ENCODE measurements at places on chromosomes 11 and 22. TPM values are rescaled to one million over a fixed set of nuclear protein-coding genes. Genes with fewer than 3 reads are reported as not detected.

DNA sequence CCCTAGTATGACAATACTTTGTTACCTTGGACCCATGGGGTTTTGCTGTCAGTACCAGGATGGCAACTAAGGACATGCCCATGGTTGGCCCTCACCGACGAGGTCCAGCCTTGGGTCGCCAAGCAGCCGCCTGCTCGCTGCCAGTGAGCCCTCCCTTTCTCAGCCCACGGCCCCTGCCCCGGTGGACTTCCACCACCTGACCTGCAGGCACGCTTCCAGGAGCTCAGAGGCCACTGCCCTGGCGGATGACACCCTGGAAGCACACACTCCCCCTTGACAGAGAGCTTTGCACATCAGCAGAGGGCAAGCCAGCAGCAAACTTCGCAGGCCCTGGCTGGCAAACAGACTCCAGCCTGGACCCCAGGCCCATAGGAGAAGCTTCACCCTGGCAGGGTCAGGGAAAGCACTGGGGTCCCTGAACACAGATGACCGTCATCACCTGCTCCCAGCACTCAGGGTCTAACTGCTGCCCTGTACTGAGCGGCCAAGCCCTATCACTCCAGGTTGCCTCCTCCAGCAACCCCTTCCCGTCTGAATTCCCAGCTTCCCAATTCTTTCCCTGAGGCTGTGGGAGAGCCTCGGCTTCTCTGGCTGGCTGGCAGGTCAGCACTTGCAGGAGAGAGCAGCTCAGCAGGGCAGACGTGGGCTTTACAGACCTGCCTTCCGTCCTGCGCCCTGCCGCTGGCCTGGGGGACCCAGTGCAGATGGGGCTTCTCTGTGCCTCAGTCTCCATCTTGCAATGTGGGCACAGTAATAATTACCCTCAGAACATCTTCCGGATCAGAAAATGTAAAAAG lies 2.7 kb upstream of the PPARA start:
- DNase-seq, result peak; percentile 69

DNA sequence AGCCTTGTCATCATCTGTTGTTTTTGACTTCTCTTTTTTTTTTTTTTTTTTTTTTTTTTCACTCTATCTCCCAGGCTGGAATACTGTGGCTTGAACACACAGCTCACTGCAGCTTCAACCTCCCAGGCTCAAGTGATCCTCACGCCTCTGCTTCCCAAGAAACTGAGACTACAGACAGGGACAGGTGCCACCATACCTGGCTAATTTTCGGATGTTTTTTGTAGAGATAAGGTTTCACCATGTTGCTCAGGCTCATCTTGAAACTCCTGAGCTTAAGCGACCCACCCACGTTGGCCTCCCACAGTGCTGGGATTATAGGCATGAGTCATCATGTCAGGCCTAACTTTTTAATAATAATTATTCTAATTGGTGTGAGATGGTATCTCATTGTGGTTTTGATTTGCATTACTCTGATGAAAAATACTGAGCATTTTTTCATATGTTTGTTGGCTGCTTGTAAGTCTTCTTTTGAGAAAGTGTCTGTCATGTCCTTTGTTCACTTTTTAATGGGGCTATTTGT lies 51.3 kb upstream of the OR9G4 start:
- no peak for DNase-seq

GRCh38 chr22:17772249-17772957 lies 1.9 kb downstream of the BID start:
- no peak for DNase-seq

DNA sequence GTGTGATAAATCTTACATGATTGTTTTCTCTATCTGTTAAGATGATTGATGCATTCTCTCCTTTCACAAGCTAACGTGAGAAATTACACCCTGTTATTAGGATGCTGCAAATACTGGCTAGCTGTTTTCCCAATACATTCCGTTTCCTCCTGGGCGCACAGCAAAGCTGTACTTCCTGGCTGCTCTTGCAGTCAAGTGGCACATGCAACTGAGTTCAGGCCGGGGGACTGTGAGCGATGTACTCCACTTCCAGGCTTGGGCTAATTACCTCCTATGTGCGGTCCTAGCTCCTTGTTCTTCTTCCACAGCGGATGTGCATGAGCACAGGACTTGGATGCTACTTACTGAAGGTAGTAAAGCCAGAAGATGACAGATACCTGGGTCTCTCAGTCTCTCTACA lies 234.9 kb upstream of the SESN3 start:
- no peak for DNase-seq

GRCh38 chr11:14551380-14551779 lies 31.2 kb upstream of the PSMA1 start:
- no peak for DNase-seq

DNA sequence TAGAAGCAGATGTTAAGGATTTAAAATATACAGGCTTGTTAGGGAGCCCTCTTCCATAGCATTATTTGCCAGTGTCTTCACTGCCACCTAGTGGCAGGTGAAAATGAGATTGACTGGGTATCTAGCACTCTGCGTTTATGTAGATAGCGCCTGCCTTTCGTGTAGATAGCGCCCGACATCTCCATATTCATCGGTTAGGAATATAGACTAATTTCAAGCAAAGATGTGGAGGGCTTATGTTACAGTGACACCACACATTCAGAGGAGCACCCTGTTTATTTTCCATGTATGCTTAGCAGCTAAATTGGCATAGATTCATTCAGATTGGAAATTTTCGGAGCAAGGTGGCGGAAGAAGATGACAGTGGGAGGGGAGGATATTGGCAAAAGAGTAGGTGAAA lies 72.0 kb downstream of the SLC5A12 start:
- DNase-seq, result no peak

DNA sequence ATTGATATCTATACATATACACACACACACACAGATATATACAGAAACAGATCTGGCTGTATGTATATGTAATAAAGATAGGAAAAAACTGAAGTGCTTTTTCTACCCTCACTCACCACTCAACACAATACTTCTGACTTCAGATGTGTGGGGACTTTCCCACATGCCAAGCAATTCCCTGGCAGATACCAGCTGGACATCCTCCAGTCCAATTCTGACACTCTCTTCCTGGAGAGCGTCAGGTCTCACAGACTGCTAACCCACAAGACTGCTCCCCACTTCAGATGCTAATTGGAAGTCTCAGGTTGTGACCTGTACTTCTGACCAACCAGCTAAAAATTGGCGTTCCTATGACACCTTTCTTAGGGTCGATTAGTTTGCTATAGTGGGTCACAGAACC lies 140.6 kb downstream of the ATG16L2 start:
- no peak for DNase-seq

DNA sequence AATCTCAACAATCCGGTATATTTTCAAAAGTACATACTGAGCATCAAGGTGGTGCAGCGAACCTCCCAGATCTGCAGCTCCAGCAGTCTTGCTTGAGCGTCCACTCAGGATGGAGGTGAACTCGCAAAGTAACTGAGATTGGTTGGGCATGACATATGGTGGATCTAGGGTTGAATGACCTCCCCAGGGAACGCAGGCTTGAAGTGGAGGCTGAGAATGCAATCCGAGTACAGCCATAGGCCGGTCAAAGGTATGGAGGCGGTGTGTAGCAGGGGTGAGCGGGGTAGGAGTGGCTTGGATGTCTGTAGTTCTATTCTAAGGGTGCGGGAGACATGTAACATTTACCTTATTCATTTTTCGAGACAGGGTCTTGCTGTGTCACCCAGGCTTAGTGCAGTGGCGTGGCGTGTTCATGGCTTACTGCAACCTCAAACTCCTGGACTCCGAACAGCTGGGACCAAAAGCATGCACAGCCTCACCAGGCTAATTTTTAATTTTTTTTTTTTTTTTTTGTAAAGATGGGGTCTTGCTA lies 631 bp upstream of the C22orf39 start:
- DNase-seq, result no peak

DNA sequence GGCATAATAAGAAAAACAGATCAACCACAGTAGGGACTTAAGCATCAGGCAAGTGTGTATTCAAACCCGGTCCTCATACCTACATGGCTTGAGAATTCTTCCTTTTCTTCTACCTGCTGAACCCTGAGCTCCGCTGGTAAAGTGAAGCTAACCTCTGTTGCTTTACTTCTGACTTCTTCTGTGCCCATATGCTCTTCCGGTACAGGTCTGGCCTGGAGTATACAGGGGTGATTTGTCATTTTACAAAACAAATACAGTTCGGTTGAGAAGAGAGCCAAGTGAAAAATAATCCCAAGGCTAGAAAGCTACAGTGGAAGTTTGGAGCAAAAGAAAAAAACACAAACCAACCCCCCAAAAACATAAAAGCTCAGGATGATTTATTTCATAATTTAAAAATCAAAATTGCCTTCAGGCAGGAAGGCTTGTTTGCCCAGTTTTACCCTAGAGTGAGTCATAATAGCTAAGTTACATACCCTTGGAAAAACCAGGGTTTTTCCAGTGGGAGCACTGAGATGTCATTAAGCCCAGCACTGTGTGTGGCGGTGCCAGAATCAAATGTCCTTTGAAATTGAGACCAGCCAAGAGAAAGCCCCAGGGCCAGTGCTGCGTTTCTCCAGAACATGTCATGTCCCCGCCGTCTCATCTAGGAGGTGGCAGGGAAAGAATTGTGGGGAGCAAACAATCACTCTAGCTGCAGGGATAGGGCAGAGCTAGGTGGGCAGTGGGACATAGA lies 305.5 kb upstream of the ISX start:
- DNase-seq, result no peak

DNA sequence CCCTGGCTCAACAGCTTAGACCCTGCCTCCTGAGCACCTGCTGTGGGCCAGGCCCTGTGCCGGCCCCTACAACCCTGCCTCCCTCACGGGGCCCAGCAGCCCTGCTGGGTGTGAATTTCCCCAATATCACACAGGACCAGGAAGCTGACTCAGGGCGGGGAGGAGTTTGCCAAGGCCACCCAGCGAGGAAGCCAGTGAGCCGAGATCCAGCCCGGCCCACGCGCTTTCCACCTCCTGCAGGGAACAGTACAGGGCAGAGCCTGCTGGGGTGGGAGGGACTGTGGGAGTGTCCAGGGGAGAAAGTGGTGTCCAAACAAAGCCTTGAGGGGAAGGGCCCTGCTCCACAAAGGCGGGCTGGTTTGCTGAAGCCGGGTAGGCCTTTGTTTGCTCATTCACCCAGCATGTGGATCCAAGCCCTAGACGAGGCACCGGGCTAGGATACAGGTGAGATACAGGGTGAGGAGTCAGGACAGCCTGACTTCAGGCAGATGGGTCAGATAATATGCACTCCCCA lies 26.8 kb downstream of the RPL3 start:
- peak; percentile 92 for DNase-seq

- DNase-seq, result no peak
Observed at GRCh38 chr22:48980409-48980808, 847.3 kb downstream of the BRD1 start.

GRCh38 chr22:43296276-43296902 lies 46.8 kb downstream of the SCUBE1 start:
- DNase-seq, result no peak

DNA sequence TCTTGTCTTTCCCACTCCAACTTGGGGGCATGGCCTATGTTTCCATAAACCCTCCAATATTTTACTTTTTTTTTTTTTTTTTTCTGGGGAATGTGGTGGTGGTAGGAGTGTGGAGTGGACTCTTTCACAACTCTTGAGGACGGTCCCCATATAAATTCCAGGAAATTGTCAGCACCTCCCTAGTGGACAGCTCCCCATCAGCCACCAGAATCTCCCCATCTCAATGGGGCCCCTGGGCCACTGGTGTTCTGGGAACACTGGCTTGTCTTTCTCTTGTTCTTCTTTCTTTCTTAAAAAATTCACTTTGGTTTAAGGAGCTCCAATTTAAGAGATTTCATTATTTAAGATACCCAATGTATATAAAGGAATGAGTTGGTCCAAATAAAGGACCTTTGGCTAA lies 74.1 kb downstream of the ADM start:
- no peak for DNase-seq

DNA sequence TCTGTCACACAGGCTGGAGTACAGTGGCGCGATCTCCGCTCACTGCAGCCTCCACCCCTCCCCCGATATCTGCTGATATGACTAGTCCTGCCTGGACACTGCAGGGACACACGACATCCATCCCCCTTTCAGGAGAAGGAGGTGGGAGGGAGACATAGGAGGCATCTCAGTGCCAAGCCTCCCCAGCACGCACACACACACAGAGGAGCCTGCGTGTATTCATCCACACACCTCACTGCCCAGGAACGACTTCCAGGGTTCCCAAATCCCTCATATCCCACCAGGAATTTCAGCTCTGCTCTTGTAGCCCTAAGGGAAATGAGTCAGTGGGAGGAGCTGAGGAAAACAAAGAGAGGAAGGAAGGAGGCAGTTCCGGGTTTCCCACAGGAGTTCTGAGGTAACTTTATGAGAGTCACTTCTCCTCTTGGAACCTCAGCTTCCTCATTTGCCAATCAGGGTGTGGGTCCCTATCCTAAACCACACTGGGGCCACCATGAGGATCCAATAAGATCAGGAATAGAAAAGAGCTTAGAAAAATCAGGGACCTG lies 37.2 kb upstream of the ACER3 start:
- no peak for DNase-seq

- no peak for DNase-seq
Observed at GRCh38 chr11:96986516-96986915, 596.7 kb downstream of the JRKL start.

DNA sequence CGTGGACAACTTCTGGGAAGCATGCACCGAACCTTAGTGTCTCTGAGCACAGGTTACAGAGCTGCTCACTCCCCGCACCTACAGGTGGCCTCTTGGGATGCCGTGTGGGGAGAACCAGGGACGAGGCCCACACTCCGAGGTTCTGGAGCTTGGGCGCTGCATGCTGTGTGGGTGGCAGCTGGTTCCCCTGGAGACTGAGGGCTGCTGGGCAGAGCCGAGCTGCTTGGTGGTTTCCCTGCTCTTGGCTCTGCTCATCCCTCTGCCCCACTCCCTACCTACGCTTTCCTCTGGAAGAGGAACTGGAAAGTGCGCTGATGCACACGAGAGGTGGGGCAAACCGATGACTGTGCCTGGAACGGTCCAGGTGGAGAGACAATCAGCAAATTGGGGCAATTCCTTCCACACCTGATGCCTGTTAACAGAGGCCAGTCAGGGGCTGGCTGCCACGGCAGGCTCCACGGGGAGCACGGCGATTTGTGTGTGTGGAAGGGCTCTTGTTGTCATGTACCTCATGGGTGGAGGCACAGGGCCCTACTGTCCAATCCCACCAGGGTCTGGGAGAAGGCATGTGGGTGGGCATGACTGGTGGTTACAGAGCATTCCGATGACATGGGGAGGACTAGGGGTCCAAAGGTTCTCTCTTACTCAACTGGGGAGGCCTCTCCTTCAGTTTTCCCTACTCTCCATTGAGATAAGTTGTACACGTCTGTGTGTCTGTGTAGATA lies 60.9 kb downstream of the ST14 start:
- DNase-seq, result no peak

GRCh38 chr11:66815646-66816045 lies 27.6 kb upstream of the RCE1 start:
- no peak for DNase-seq

Gene OR52B2
- total RNA-seq, result not detected

Gene ENTHD1
- not detected for total RNA-seq

Gene MRGPRX4
- total RNA-seq, result not detected

Gene PAFAH1B2
- total RNA-seq, result 51.5 TPM

Gene LRRC32
- total RNA-seq, result 35.1 TPM

Gene SAA2
- total RNA-seq, result 0.60 TPM

Gene TYR
- total RNA-seq, result not detected

Gene ROM1
- 2.0 TPM for total RNA-seq

Gene EIF4ENIF1
- 29.0 TPM for total RNA-seq

Gene GRM5
- not detected for total RNA-seq

All from left ventricle myocardium inferior (tissue), 1 donor.